HT1080 (cell line): ENCODE measurements at places on chromosomes 13 and 19. TPM values are rescaled to one million over a fixed set of nuclear protein-coding genes. Genes with fewer than 3 reads are reported as not detected.

Gene CLIP3
- 0.45 TPM in 1 of 2 replicates, not detected in the other for total RNA-seq

DNA sequence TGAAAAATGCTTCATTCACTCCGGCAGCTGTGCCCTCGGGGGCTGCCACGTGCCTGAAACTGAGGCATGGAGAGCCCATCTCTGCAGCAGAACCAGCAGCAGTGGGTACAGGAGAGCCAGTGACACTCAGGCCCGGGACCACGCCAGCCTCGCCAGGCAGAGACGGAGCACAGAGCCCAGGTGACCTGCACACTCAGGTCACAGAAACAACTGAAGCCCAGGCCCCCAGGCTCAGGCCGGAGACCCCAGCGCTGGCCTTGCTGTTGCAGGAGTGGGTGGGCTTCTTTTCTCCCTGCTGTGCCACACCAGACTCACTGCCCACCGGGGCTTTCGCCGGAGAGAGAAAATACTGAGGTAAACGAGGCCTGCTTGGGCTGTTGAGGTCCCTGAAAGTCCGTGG is 117.3 kb downstream of the SOX1 start:
- no peak for DNase-seq

Gene CEACAM21
- total RNA-seq, result not detected in 2 replicates

DNA sequence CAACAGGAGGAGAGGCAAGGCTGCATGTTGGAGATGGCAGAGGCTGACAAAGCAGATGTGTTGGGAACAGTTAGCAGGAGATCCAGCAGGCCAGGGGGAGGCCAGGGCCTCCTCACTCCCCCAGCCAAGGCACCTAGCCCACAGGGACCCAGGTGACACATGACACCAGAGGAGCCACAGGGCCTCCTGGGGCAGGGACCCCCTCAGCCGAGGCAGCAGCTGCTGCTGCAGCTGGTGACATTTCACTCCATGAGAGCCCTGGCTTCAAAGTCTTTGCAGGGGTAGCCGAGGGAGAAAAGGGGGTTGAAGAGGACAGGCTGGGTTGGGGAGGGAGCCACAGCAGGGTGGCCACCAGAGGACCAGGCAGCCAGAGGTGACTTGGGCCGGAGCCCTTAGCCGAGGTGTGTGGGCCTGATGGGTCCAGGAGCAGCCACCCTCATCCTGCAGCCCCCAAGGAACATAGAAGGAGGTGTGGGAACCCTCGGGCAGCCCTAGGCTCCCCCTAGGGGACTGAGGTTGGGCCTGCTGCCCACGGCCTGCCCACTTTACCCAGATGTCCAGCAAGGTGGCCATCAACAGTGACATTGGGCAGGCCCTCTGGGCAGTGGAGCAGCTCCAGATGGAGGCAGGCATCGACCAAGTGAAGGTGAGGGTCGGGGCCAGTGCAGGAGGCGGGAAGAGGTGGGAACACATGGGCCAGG is at the start of gene GNG14:
TSS of gene GNG14 (plus strand) at position 503 of the 701 bp plus-strand sequence. CDS start at position 554, 51 bp downstream.
- DNase-seq, result no peak

Gene ZNF429
- total RNA-seq, result not detected in 2 replicates

Gene RDH8
- total RNA-seq, result not detected in 2 replicates

DNA sequence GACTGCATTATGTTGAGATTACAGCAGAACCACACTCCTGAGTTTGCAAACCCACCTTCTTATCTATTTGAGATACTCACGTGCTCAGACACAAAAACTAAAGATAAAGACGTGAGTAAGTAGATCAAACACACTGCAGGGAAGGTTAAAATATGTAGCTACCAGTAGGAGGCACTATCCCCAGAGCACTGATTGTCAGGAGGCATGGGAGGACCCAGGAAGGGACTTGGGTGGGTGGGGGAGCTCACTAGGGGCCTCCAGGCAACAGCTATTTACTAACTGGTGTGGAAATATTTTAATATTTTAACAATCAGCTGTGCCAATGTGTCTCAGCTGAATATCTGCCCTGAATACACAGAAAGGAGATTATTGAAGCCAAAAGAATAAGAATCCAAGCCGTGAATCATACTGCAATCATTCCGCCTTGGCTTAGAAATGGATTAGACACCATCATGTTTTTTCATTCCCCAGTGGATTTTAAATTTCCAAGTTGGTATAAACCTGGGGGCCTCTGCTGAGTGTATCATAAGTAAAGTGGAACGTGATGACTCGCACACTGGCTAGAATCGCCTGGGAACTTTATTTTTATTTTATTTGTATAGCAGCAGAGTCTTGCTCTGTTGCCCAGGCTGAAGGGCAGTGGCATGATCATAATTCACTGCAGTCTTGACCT is 73.2 kb upstream of the CACNA1A start:
- no peak for DNase-seq

Gene IQCN
- total RNA-seq, result not detected in 2 replicates

DNA sequence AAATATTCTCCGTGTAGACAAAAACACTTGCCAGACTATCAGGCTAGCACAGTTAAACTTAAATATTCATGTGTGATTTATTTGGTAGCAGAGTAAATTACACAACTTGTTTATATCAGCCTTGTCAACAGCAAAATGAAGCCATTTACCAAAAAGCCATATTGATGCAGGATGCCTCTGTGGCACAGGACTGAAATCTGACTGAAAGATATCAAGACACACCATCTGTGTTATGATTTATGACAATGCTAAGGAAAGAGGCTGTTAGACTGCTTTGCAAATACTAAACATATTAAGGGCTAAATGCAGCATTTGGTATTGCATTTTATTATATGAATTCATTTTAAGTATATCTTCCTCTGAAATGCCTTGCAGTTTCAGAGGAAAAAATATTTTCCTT is 44.8 kb upstream of the FNDC3A start:
- no peak for DNase-seq

DNA sequence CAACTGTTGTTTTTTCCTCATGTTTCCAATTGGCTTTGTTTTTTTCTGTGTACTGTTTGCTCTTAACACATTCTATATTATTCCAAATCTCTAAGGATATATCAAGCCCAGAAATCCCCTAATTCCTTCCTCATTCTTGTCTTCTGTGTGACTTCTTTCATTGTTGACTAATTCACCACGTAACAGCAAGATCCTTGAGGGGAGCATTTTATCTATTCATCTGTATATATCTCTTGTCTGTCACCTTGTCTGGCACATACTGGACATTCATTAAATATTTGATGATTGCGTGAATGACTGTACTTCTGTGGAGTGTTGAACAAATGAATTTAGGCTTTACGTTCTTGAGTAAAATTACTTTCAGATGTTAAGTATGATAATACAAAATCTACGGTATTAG is 44.8 kb upstream of the OLFM4 start:
- no peak for DNase-seq

DNA sequence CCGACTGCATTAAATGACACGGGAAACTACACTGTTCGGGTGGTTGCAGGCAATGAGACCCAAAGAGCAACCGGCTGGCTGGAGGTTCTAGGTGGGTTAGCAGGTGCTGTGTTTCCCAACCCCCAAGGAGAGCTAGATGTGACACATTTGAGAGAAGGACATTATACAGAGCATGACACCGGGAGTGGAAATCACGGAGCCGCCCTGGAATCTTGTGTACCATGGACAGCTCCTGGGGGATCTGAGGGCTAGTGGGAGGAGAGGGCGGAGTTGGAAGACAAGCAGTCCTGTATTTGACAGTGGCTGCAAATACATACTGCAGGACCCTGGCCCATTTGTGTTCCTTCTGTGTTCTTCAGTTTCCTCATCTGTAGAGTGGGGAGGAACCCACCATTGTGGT is 2.3 kb downstream of the CEACAM18 start:
- DNase-seq, result no peak

Gene DLL3
- total RNA-seq, result 0.80 and 1.2 TPM in 2 replicates

Gene NCAN
- 0.03 TPM in 1 of 2 replicates, not detected in the other for total RNA-seq

- no peak for DNase-seq
Measured at GRCh38 chr19:30111021-30111855, 169.2 kb downstream of the URI1 start.
